Retinal pigment epithelial cell (primary cell): ENCODE measurements at places on chromosomes 13 and 19.

DNA sequence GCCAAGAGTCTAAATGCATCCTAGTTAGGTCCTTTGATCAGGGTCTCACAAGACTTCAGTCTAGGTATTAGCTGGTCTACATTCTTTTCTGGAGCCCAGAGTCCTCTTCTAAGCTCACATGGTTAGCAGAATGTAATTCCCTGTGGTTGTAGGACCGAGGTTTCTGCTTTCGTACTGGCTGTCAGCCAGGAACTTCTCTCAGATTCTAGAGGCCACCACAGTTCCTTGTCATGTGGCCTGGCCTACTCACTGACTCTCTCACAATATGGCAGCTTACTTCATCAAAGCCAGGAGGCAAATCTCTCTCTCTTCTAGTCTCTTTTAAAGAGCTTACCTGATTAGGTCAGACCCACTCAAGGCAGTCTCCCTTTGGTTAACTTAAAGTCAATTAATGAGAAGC is 82.9 kb downstream of the POU4F1 start:
- DNase-seq, result no peak

DNA sequence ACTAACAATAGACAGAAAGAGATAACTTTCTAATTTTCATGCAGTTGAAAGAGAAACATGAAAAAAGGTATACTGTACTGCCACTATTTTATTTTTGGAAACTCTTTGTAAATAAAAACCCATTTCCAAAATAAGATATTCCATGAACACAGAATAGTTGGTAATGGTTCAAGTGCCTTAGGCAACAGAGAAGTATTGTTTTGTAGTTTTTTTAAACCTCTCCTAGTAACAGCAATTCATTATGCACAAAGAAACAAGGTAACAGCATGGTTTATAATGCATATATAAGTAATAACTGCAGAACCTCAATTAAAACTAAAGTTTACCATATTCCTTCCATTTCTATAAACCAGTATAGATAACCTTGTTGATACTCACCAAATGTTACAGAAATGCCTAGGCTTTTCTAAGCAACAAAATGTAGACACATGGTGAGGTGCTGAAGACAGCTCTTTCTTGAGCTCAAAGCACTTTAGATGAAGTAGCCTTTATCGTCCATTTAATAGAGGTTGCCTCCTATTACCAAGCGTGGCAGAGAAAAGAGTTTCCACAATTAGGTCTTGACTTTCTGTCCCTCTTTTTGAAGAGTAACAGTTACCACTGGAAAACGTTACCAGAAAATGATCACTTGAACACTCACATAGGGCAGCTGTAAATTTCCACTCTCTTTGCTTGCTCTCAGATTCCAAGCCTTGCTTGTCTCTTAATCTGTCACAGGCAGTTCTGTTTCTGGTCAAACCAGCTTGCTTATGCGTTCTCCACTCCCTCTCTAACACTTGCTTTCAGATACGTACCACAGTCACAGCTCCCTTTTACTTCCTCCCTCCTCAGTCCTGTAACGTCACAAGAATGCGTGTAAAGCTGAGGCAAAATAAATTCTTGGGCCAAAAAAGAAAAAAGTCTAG is 42.9 kb downstream of the CAB39L start:
- DNase-seq, result peak; percentile 26

DNA sequence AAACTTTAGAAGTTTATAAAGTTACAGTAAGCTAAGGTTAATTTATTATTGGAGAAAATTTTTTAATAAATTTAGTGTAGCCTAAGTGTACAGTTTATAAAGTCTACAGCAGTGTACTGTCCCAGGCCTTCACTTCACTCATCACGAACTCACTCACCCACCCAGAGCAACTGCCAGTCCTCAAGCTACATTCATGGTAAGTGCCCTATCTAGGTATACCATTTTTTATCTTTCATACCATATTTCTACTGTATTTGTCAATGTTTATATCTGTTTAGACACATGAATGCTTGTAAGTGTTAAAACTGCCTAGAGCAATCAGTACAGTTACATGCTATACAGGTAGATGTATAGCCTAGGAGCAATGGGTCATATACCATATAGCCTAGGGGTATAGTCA is 12.5 kb downstream of the INTS6 start:
- DNase-seq, result no peak

DNA sequence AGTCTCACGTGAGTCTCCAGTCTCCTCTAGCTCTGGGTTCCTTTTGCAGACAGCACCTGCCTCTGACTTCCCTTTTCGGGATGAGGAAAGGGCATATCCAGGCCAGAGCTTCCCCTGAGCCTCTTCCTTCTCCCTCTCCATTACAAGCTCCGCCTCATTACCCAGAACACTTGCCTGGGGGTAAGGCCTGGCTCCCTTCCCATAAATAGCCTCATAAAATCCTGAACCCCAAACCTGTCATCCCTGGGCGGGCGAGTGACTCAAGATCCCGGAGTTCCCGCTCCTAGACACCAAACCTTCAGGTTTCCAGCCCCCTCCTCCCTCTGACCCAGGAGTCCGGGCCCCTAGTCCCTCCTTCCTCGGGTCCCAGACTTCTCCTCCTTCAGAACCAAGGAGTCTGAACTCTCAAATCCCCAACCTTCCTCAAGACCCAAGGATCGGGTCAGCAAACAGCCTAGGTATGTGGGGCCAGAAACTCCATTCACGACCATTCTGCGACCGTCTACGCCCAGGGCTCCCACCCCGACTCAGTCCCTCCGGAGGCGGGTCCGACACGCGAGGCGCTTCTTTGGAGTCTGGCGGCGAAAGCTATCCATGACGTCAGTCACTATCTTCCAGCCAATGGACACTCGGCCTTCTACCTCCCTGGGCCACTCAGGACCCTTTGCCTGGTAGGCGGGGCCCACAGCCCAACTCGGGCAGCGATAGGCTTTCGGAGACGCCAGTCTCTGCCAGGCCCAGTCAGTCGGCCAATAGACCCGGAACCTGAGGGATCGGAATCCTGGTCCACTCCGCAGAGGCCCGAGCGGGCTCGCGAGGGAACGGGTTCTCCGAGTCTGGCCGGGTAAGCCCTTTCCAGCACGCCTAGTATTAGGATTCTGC is 6.5 kb upstream of the CNFN start:
- peak; percentile 97 for DNase-seq

DNA sequence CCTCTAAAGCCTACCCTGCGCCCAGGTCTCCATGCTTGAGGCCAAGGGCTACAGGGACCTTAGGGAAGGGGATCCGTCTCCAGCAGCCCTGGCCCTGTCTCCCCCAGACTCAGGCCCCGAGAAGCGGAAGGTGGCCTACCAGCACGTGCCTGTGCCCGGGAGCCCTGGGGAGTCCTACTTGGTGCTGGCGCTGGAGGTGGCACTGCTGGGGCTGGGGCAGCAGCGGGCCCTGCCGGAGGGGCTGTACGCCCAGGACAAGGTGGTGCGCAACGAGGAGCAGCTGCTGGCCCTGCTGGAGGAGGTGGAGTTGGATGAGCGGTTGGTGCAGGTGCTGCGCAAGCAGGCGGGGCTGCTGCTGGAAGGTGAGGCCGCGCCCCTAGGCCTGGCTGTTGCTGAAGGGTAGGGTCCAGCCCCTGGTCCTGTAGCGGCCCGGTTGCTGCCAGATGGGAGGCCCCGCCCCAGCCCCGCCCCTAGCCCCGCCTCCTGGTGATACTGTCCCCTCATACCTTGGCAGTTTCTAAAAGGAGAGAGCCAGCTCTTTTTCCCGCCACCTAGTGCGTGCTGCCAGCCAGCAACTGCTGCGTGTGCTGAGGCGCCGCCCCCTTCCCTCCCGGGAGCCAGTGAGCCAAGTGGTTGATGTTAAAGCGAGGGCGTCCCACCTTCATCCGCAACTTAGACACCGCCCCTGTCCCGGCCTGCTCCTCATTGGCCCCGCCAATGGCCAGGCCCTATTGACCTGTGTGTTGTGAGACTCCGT is 22.6 kb downstream of the ZSWIM4 start:
- no peak for DNase-seq

- DNase-seq, result no peak
These were observed 7.1 kb upstream of the NFIC start for GRCh38 chr19:3359015-3359918.

DNA sequence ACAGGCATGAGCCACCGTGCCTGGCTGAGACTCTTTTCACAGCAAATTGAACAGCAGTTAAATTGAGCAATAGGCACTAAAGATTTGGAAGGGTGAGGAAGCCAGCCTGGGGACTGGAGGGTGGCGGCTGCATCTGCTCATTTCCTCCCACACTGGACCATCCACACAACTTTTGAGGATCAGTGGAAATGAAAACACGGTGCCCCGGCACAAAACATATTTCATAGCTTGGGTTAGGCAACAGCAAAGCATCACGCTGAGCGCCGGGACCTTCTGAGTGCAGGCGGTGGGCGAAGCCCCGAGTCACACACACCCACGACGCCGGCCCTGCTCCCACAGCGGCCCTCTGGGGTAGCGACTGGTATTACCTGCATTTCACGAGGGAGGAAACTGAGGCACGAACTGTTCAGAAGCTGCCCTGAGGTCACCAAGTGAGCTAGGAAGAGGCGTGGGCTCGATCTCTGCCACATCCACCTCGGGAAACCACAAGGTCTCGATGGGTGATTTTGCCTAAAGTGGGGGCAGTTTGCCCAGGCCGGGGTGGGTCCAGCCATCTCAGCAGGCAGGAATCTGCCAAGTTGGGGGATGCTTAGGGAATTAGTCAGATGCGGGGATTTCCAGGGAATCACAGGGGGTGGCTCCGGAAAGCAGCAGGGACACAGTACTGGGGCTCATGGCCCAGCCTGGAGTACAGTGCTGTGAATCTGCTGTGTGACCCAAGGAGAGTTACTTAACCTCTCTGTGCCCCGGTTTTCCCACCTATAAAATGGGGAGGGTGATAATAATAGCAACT is 3.5 kb upstream of the SBNO2 start:
- peak; percentile 74 for DNase-seq

DNA sequence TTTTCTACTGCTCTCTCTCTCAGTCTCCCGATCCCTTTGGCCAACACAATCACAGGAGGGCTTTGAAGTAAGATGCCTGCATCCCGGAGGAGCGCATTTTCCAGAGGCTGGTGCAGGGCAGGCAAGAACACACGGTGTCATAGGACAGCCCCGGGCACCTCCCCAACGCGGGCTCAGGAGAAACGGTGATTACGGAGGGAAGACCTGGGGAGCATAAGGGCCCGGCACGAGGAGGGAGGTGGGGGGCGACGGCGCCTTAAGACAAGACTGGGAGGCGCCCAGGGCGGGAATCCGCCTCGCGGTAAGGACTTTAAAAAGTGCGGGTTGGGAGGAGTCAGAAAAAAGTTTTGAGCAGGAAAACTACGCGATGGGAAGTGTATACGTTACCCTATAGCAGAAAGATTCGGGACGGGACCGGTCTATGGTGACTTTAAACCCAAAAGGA is 18.7 kb upstream of the ZNF888 start:
- DNase-seq, result no peak

DNA sequence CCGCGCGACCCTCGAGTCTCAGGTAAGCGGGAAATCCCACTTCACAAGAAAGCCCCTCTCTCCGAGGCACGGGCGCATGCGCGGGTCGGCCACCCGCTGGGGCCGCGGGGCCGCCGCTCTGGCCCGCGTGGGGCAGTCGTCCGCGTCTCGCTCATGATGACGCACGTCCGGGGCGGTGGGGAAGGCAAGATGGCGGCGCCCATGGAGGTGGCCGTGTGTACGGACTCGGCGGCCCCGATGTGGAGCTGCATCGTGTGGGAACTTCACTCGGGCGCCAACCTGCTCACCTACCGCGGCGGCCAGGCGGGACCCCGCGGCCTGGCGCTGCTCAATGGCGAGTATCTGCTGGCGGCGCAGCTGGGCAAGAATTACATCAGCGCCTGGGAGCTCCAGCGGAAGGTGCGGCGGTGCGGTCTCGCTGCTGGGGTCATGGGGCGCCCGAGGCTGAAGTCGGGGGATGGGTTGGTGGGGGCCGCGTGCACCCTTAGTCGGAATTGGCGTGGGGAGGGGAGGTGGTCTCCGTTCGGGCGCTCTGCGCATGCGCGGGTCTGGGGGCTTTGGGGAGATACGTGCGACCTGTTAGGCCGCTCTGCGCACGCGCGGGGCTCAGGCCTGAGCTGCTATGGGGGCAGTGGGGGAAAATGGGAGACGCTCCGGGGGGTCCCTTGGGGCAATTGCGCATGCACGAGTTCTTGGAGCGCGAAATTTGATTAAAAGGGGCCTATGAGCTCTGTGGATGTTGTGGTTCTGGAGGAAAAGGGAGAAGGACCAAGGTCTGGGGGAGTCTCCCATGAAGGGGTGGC is at the start of gene WDR18:
TSS of gene WDR18 (plus strand) at position 181 of the 803 bp plus-strand sequence. CDS start at position 190, 9 bp downstream.
- DNase-seq, result no peak

- DNase-seq, result no peak
These were observed 10.7 kb upstream of the KPTN start for GRCh38 chr19:47494729-47495128.
